ENCODE measurements at places on chromosomes 12 and 14.

GRCh38 chr12:100348657-100349454 lies 8.0 kb upstream of the SLC17A8 start:
- DNase-seq = peak; percentile 54

GRCh38 chr12:19575337-19576243 lies 136.3 kb downstream of the AEBP2 start:
- peak; percentile 1 for DNase-seq

DNA sequence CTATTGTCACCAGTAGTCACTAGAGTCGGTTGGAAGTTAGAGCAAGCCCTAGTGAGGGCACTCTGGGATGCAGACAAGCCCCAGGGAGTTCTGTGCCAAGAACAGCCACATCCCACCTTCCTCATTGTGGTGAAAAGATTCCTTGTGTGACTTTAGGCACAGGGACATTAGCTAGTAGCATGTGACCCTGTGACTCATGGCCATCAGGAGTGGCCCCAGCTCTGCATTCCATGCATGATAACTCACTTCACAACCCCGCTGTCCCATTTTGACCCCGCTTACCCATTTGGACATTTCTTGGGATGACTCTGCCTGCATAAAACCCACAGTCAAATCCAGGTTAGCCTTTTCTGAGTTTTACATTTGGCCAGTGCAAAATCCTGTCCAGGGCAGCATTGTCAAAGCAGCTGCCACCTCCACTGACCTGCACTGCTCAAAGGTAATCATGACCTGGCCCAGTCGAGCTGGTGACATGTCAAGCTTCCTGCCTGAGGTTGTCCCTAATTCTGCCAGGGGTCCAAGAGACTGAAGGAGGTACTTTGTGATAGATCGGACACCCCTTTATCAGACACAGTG lies 430.5 kb downstream of the DPF3 start:
- no peak for DNase-seq

DNA sequence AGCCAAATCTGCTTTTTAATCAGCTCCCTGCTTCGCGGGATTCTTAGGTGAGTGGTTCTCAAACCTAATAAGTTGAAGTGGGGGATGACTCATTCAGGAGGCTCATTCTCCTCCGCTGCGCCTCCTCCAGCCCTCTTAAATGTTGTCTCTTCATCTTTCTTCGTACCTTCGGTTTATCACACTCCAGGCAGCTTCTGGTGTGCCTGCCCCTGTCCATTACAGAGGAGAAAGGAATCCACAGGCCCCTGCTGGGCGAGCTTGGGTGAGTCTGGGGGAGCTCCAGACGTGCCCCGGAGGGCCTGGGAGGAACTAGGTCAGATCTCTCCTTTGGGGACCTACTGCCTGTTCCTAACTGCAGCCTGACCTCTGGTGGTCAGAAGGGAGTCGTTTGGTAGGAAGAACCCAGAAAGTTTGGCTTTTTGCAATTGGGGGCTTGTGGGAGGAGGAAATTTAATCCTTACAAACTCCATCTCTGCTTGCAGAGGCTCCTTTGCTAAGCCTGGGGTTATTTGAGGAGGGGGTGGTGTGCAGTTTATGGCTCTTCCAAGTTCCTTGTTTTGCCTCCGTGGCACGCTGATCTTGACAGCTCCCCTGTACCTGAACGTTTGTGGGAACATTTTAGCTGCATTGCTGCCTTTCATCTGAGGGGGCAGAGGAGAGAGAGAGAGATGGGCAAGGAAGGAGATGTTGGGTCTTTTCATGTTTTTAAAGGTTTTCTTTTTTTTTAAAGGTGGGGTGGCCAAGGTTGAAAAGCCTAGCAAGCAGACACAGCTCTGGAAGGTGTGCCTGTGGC lies 84.1 kb upstream of the GNG2 start:
- peak; percentile 52 for DNase-seq

Measured in HepG2 (cell line).